Esophagus mucosa (tissue), 1 donor: ENCODE measurements at places on chromosomes 4 and X. TPM values are rescaled to one million over a fixed set of nuclear protein-coding genes. Genes with fewer than 3 reads are reported as not detected.

The PNMA6A gene
- total RNA-seq = 0.12 TPM

GRCh38 chr4:13548059-13548983 lies 4.0 kb upstream of the NKX3-2 start:
- ATAC-seq = no peak

DNA sequence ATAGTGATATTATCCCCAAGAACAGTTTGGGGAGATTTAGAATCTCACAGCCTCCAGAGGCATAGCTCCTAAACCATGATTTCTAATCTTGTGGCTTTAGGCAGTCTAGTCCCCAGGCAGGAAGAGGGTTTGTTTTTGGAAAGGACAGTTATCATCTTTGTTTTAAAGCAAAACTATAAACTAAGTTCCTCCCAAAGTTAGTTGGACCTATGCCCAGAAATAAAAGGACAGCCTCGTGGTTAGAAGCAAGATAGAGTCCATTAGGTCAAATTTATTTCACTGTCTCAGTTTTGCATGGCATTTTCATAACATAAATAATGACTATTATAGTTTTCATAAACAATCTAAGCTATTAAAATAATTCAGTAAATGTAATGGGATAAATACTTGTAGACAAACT lies 120.5 kb downstream of the MAGEC2 start:
- no peak for ATAC-seq

DNA sequence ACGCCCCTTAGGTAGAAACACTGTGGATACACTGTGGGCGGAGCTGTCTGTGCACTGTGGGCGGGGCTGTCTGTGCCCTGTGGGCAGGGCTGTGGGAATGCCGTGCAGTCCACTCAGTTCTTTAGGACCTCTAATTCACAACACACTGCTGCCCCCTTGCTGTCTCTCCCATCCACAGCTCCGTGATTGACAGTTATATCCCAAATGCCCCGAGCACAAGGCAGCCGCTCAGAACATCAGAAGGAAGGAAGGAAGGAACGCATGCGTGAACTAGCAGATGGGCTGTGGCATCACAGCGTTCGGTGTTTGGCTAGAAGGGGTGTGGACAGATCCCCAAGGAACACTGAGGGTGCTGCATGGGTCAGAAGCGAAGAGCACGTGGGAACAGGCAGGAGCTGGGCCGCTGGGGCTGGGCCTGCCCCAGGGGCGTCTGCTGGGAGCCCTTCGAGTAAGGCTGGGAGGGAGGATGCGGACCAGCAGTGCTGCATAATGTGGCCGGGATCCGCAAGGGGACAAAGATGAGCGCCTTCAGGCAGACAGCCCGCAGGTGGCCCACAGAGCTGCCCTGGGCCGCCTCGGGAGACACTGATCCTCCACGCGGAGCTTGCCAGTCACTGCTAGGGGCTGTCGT lies 29.8 kb downstream of the ACOX3 start:
- peak; percentile 60 for ATAC-seq

GRCh38 chr4:169611157-169611556 lies 1.2 kb downstream of the NEK1 start:
- ATAC-seq = no peak

The EOLA1 gene
- total RNA-seq = 14.6 TPM

The CCNA2 gene
- 22.1 TPM for total RNA-seq

The SEPTIN11 gene
- 29.9 TPM for total RNA-seq

DNA sequence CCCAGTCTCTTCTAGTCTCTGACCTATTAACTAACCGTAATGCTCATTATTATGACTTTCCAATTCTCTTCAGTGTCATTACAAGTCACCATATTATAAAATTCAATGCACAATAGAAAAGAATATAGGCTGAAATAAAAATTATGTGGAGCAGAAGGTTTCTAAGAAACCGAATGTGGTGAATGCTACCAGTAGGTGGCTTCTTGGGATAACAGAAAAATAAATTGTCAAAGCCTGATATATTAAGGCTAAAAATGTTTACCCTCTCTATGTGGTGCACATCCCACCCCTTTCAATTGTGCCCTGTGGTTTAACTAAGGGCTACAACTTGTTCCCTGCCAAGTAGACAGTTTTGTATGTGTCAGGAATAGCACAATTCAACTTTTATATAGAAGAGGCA lies 624.6 kb upstream of the TECRL start:
- no peak for ATAC-seq

DNA sequence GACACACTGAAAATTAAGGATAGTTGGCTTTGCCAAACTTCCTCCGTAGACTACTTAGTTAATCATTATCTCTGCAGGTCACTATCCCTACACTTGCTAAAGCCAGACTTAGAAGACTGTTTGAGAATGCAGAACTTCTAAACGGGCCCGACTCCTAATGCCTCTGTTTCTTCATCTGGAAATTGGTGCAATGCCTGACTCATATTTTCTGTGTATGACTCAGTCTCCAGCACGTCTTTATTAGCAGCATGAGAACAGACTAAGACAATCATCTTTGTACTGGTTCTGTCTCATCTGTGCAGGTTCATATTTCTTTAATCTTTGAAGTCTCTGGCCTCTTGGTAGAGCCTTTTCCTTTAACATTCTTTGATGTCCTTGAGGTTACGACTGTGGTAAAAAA lies 411.9 kb upstream of the ACTRT1 start:
- peak; percentile 90 for ATAC-seq

- ATAC-seq = no peak
Observed at GRCh38 chrX:154732421-154733065, 18.3 kb downstream of the GAB3 start.

GRCh38 chr4:14315129-14315528 lies 687.2 kb upstream of the CPEB2 start:
- no peak for ATAC-seq
